ENCODE measurements at places on chromosomes 7 and 10. TPM values are rescaled to one million over a fixed set of nuclear protein-coding genes. Genes with fewer than 3 reads are reported as not detected.

ADAM8 gene
- 16.2 TPM for total RNA-seq

SPAG6 gene
- total RNA-seq, result not detected

TMEM273 gene
- total RNA-seq, result 46.9 TPM

PLXDC2 gene
- total RNA-seq, result 85.3 TPM

MUC12 gene
- 0.44 TPM for total RNA-seq

GRCh38 chr10:27948186-27948585 lies 50.7 kb downstream of the ODAD2 start:
- no peak overlapping the region for H3K27ac ChIP-seq
- no peaks in the 10 kb centered on the region for H3K36me3 ChIP-seq
- no peaks in the 10 kb centered on the region for H3K4me1 ChIP-seq
- DNase-seq, result no peak
- H3K4me3 ChIP-seq, result no peak overlapping the region

DNA sequence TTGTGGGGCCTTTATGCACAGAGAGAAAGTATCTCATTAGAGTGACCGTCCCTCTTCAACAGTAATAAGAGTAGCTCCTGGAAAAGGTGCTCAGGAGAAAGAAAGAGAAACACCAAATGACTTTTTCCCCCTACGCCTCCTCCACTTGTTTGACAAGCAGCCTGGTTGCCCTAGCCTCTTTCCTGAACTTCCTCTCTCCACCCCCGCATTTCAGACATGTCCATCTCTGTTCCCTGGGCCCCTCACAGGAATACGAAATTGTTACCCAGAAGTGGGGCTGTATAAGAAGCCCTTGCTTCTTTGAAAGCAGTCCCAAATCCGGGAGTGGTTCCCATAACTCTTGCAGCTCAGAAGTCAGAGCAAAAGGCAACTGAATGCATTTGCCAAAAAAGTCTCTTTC lies 119.6 kb upstream of the ADO start:
- no peak overlapping the region for H3K4me3 ChIP-seq
- peaks cover 16% of the 10 kb centered on the region for H3K4me1 ChIP-seq
- no peaks in the 10 kb centered on the region for H3K36me3 ChIP-seq
- DNase-seq, result no peak

DNA sequence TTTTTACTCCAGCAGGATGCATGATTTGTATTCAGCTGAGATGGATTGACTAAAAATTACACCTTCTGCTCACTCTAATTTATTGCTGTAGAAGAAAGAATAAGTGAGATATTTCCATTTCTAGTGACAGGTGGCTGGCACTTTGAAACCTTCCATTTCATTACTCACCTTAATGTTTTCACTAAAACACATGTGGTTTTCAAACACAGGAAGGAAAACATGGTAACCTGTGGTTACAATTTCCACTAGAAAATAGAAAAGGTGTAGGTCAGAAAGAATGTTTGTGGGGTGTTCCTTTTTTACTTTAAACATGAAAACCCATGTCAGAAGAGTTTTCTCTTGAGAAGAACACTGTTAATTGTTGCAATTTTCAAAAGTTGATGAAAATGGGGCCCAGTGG lies 12.0 kb upstream of the PRKCQ start:
- H3K36me3 ChIP-seq, result no peaks in the 10 kb centered on the region
- no peak overlapping the region for H3K27ac ChIP-seq
- no peak overlapping the region for H3K4me3 ChIP-seq
- DNase-seq, result no peak

DNA sequence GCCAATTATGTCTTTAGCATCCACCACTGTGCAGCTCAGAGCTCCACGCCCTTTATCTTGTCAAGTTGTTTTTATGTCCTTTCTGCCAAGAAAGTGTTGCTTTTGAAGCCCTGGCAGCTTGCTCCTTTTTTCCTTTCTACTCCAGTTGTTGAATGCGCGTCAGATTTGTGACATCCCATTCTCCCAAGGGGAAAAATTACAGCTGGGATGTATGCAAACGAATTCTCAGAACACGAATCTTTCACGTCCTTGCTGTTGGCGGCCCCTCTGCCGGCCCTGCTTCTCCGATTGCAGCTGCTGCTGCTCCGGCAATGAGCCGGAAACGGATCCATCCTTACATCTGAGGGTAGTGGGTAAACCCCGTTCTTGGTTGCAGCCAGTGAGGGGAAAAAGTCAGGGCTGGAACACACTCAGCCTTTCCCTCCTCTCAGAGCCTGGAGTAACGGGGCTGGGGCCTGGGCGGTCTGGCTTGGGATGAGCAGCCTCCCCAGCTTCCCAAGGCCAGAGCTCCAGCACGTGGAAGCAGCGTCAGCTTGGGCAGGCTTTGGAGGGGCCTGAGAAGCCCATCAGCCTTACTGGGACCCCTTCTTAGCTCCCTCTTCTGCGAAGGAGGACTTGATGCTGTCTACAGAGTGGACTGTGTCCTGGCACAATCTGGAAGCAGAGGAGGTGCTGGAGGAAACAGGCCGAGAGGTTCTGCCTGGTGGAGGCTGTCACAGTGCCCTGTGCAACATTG lies 79.0 kb upstream of the CHST15 start:
- peaks cover 11% of the 10 kb centered on the region for H3K27me3 ChIP-seq
- DNase-seq, result peak; percentile 28
- H3K27ac ChIP-seq, result no peak overlapping the region
- no peaks in the 10 kb centered on the region for H3K36me3 ChIP-seq

DNA sequence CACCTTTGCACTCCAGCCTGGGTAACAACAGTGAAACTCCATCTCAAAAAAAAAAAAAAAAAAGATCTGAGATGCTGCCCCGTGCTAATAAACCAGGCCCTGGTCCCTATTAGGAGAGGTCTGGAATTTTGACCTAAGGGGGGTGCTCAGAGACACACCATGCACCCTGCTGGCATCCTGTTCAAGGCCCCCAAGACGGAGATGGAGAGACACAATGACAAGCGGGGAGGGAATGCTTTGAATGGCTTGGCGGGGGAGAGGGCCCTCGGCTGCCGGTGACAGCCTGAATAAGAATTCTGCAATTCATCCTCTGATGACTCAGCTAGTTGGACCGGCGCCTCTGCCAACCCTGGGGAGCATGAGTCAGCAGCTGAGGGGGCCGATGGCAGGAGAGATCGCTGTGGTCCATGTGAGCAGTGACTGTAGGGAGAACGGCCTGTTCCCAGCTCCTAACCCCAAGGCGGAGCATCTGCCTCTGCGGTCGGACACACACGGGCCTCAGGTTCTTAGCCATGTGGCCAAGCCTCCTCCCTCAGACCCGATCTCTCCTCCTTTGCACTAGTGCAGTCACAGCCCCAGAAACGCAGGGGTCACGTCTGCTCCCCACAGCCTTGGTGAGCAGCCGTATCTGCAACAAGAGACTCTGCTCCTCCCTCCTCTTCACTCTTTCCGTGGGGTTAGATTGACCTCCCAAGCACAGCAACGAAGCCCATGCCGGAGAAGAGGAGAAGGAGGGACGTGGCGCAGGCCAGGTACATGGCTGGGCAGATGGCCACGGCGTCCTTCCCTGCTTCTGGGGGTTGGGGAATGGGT lies 14.9 kb downstream of the TRIM56 start:
- peaks cover 18% of the 10 kb centered on the region for H3K27me3 ChIP-seq
- H3K36me3 ChIP-seq, result no peaks in the 10 kb centered on the region
- peaks cover 45% of the 10 kb centered on the region for H3K4me1 ChIP-seq
- peak; percentile 93 for DNase-seq
- H3K4me3 ChIP-seq, result no peak overlapping the region
- peak overlapping the region; percentile 54 for H3K27ac ChIP-seq

DNA sequence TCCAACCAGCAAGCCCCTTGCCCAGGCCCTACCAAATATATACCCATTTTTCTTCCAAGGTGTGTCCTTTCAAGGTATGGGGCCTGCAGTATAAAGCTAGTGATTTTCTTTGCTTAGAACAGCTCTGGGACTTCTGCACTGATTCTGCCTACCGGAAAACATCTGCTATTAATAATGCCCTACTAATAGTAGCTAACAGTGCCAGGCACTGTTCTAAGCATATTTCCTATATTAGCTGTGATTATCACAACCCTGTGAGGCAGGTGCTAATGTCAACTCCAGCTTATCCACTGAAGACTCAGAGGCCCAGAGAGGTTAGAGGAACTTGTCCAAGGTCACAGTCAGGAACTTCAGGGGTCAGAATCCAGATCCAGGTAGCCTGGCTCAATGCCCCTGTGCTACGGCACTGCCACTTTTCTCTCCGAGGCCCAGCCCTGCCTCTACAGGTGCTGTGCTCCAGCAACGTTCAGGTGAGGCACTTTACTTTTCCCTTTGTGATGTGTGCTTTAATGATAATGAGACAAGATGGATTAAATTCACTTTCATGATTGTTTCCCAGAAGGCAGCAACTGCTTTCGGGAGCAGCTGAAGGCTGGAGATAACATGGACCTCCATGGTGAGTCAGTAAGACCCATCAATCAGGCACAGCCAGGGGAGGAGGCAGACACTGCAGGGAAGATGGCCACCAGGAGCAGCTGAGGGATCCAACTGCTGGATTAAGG lies 26.7 kb downstream of the TAS2R41 start:
- H3K27ac ChIP-seq, result no peak overlapping the region
- H3K27me3 ChIP-seq, result no peaks in the 10 kb centered on the region
- DNase-seq, result no peak
- no peak overlapping the region for H3K4me3 ChIP-seq
- peaks cover 3% of the 10 kb centered on the region for H3K4me1 ChIP-seq
- H3K36me3 ChIP-seq, result no peaks in the 10 kb centered on the region

- no peaks in the 10 kb centered on the region for H3K27me3 ChIP-seq
- peak overlapping the region; percentile 74 for H3K27ac ChIP-seq
- H3K36me3 ChIP-seq, result no peaks in the 10 kb centered on the region
- no peak overlapping the region for H3K4me3 ChIP-seq
- DNase-seq, result no peak
Measured at GRCh38 chr10:92822964-92823363, 25.4 kb upstream of the EXOC6 start.

DNA sequence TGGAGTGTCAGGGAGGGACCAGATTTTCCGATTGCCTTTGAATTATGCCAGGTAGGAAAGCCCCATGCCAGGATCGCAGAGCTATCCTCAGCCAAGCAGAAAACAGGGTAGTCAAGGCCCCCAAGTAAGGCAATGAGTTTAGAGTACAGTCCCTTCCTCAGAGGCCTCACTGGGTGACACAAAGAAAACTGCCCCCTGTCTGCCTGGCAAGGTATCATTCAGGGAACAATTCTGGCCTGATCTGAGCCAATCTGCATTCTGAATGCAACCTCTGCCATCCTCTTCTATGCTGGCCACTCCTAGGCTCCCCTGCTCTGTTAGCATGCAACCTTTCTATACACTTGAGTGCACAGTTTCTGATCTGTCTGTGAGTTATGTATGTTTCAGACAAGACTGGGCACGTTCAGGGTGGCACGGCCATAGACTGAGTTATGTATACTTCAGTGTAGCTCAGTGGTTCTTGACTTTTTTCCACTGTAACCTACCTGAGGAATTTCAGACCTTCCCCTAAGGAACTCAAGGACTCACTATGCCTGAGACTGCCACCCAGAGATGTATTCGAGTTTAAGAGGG lies 336.8 kb downstream of the PLXNA4 start:
- H3K27me3 ChIP-seq, result no peaks in the 10 kb centered on the region
- H3K27ac ChIP-seq, result no peak overlapping the region
- no peak for DNase-seq
- H3K4me3 ChIP-seq, result no peak overlapping the region
- H3K36me3 ChIP-seq, result no peaks in the 10 kb centered on the region
